ENCODE measurements at places on chromosomes 13 and 19.
A peak's percentile ranks its signal among the peaks of the same experiment; 100 is the strongest.

GRCh38 chr13:84927442-84928169, 871.6 kb downstream of the SLITRK6 start:
- DNase-seq, result no peak

- no peak for DNase-seq
Measured at GRCh38 chr13:43758834-43759233, 27.9 kb downstream of the ENOX1 start.

DNA sequence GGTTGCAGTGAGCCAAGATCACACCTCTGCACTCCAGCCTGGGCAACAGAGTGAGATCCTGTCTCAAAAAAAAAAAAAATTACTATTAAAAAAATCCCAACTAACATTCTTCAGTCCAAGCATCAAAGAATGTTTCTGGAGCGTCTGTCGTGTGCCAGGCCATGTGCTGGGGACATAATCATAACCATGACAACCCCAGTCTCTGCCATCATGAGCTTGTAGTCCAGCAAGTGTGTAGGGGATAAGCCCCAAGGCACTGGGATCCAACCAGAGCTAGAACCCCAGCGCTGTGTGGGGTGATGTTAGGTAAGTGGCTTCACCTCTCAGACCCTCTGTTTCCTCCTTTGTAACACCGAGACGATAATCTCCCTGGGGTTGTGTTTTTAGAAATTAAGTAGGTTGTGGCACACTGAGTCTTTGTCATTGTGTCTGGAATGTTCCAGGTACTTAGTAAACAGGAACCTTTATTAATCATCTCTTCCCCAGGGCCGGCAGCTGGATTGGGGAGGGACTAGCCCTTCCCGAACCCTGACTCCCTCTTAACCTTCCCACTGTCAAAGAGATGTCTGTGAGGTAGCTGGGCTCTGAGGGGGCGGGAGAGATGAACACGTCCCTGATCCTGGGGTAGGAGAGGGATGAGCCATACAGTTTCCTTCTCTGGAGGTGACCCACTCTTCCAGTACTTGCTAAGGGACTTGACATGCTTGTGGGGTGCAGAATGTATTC, 5.2 kb downstream of the ITPKC start:
- no peak for DNase-seq

GRCh38 chr13:36297366-36298338, at the start of gene CCDC169:
CCDC169 (minus strand) TSS chr13:36297814; CDS start chr13:36297719, 95 bp downstream.
- peak; percentile 85 for DNase-seq

GRCh38 chr19:39238944-39239343, 5.9 kb downstream of the IFNL3 start:
- no peak for DNase-seq

DNA sequence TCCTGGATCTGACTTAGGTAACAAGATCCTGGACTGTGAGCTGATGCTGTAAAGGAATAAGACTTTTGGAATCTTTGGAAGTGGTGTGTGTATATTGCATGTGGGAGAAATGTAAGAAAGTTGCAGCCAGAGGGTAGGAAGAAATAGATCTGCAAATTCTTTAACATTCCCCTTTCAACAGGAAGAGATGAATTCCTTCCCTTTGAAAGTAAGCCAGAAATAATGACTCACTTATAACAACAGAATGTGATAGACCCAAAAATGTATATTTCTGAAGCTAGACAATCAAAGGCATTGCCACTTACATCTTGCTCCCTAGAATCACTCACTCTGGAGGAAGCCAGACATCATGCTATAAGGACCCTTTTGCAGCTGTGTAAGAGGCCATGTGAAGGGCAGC, 9.8 kb upstream of the SIAH3 start:
- no peak for DNase-seq

DNA sequence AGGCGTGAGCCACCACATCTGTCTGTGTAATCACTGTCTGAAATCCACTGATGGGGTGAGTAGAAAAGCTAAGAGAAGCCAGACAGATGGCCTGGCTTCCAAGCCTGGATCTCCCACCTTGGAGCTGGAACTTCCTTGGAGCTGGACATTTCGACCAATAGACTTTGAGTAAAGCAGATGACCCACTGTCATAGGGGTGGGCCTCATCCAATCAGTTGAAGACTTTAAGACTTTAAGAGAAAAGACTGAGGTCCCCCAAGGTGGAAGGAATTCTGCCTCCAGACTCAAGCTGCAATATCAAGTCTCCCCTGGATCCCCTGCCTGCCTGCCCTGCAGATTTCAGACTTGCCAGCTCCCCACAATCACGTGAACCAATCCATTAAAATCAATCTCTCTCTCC, 20.7 kb downstream of the VSTM1 start:
- DNase-seq, result no peak

DNA sequence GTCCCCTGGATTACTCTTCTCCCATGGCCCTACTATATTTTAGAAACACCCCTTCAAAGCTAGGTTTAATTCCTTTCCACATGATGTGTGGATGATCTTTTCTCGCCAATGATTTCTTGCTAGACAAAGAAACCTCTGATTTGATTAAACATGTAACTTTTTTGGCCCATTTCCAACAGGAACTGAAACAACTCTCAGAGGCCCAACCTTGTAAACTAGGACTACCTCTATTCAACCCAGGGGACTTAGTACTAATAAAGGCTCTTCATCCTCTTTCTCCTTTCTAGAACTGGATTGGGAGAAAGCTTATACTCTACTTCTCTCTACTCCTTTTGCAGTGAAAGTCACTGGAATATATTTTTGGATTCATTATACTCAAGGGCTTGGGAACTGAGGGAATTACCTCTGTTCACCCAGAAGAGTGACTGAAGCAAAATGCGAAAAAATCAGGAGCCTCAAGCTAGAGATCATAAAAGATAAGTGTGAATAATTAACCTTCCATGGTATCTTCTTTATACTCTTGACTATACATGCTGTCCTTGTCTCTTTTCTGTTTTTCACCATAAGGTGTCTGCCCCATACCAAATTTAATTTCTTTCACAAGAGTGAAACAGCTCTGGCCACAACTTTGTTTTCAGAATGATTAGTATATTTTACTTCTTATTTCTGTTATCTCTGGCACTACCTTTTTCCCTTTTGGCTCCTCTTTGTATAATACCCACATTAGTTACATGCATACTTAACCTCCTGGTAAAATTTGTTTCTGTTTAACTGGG, 977.6 kb downstream of the SLITRK5 start:
- no peak for DNase-seq

DNA sequence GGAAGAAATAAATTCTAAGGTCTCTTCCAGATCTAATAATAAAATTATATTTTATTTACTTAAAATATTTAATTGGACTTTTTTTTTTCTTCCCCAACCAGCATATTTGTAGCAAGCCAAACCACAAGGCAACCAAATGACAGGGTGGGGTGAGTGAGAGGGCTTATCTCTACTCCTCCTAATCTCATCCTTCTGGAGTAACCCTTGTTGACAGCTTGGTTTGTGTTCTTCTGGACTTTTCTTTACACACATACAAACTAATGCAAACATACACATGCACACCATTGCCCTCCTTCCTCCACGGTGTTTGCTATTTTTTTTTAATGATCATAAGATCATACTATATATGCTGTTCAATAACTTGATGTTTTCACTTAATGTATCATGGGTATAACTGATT, 383.1 kb downstream of the DLEU7 start:
- DNase-seq, result no peak

DNA sequence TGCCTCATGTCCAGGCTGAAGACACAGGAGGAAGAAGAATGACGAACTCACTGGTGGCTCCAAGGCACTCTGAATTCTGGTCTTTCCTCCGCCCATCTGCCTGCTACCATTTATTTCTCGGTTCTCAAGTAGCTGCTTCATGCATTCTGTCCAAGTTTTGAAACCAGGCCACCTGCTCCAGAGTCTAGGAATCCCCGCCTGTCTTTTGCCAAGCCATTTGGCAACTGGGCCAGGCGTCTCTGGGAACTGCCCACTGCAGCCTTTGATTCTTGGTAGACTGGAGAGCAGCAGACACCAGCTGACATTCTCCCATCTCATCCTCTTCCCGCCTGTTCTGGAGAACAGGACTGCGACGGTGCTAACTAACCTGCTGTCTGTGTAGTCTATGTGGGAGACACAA, 10.8 kb downstream of the SLC35E1 start:
- no peak for DNase-seq

DNA sequence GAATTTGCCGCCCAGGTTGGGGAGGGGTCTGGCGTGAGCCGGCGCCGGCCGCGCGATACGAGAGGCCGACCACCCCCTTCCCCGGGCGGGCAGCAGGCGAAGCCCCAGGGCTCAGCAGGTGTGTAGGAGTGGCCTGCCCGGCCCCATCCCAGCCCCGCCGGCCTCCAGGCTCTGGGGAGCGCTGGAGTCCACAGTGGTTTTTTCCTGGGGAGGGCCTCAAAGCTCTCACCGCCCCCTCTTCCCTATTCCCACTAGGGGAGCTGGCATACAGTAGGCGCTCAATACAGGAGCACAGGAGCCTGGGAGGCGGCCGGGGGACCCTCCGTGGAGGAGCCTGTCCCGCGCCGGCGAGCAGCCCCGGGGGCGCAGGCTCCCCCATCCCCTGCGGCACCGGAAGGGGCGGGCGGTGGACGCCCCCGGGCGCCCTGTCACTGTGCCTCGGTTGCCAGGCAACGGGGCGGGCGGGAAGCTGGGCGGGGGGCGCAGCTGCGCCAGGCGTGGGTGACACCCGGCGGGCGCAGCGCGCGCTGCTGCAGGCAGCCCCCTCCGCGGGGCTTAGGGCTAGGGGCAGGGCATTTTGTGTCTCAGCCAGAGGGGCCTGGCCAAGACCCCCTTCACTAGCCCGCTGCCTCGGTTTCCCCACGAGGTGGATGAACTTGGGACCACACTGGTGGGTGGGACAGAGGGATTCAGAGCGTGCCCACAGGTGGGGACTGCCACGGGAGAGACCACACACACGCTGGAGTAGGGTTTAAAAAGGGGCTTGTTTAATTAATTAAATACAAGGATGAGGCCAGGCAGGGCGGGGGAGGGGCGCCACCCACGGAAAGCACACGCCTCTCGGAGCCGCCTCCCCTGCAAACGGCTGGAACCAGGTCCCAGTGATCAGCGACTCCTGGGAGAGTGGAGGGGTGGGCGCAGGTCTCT, 3.6 kb upstream of the REXO1 start:
- no peak for DNase-seq

DNA sequence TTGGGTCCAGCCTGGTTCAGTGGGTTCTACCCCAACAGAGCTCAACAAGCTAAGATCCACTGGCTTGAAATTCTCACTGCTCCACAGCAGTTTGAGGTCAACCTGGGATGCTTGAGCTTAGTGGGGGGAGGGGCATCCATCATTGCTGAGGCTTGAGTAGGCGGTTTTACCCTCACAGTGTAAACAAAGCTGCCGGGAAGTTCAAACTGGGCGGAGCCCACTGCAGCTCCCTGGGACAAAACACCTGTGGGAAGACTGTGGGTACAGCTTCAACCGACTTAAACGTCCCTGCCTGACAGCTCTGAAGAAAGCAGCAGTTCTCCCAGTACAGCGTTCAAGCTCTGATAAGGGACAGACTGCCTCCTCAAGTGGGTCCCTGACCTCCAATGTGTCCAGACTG, 1161.9 kb downstream of the UQCRFS1 start:
- DNase-seq, result no peak

- peak; percentile 91 for DNase-seq
Measured at GRCh38 chr19:38004521-38005223, 97.7 kb downstream of the SIPA1L3 start.

DNA sequence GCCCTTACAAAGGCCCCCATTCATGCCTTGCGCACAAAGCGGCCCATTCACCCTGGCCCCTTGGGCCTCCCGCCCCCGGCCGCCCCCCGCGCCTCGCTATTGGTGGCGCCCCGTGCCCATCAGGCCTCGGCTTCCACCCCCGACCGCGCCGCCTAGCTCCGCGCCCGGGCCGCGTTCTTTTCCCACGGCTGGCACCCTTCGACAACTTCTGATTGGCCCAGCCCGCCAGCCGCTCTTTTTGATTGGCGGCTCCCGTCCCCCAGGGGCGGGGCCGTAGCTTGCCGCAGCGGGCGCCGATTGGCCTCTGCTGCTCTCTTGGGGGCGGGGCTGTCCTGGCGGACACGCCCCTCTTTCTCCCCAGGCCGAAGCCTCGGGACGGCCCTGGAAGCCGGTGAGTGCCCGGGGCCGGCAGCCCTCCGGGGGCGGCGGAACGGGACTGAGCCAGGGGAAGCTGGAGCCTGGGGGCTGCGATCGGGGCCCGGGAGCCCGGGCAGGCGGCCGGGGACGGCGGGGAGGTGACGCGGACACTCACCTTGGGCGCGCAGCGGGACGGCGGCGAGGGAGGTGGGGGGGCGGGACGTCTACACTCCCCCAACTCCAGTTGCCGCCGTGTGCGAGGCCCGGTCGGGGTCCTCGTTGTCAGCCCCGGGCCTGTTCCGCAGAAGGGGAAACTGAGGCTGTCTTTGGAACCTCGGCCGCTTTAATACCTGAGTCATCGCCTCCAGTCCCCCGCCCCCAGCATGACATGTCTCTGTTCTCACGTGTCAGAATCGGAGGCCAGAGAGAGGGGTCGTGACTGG, at the start of gene MYH14:
TSS of gene MYH14 (plus strand) at position 342 of the 800 bp plus-strand sequence. CDS start 6,744 bp downstream, outside the sequence.
- DNase-seq, result peak; percentile 83

DNA sequence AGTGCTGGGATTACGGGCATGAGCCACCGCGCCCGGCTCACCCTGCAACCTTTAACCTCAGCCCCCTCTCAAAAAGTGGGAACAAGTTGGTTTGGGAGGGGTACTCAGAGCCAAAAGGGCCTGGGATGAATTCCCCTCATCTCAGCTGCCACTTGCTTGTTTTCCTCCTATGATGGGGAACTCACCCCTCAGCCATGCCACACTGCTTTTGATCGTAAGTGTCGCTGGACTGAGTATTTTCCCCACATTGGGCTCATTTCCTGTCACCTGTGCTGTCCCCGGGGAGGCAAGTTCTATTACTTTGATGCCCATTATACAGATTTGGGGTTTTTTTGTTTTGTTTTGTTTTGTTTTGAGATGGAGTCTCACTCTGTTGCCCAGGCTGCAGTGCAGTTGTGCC, 6.5 kb downstream of the R3HDM4 start:
- no peak for DNase-seq

DNA sequence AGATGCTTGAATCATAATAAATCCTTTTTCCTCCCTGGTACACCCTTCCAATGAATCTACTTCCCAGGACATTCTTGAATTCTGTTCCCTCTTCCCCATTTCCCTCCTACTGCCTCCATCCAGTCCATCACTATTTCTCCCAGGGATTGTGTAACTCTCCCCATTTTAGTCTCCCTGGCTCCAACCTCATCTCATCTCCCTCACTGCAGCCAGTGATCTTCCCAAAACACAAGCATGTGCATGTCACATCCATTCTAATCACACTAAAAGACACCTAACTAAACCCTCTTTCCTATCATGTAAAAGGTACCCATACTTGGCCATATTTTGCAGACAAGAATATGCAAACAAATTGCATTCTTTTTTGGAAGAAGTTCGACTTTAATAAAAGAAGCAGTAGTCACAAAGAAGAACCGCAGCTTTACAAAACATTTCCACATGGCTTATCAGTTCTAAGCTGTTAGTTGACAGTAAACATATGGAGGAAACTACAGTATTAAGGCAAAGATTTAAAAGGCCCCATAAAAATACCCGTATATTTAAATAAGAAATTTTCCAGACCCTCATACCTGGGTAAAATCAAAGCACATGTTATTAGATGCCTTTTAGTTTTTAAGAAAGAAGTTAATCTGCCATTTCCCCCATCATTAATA, 111.0 kb downstream of the KCTD12 start:
- DNase-seq, result no peak

- no peak for DNase-seq
Measured at GRCh38 chr13:110758195-110758805, 44.8 kb downstream of the ING1 start.
